Stimulated activated CD4-positive, alpha-beta T cell treated with anti-CD3 and anti-CD28 coated beads, Interleukin-15, amount 100 ng/mL, for 24 hours (primary cell): ENCODE measurements at places on chromosomes 6 and 20.
A peak's percentile ranks its signal among the peaks of the same experiment; 100 is the strongest.

- DNase-seq, result no peak
Measured at GRCh38 chr6:26205625-26206574, 118.7 kb downstream of the HFE start.

DNA sequence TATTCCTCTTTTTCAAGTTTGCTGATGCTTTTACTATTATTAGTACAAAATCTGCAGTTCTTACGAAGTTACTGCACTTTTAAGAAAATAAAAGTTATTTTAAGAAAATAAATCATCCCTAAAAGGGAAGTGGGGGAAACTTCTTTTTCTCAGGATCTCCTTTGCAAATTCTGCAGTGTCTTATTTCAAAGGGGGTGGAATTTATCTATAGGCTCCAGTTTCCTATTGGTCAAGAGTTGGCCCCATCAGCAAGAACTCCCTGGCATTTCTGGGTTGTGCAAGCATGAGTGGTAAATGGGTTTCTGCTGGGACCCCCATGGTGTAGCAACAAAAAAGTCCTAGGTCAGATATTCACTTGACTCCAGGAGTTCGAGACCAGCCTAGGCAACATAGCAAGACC is 136.3 kb upstream of the PRDM1 start:
- DNase-seq, result no peak

GRCh38 chr6:23213193-23213592 is 643.8 kb downstream of the HDGFL1 start:
- DNase-seq, result no peak

- no peak for DNase-seq
Measured at GRCh38 chr6:45569210-45569945, 191.6 kb upstream of the SUPT3H start.

DNA sequence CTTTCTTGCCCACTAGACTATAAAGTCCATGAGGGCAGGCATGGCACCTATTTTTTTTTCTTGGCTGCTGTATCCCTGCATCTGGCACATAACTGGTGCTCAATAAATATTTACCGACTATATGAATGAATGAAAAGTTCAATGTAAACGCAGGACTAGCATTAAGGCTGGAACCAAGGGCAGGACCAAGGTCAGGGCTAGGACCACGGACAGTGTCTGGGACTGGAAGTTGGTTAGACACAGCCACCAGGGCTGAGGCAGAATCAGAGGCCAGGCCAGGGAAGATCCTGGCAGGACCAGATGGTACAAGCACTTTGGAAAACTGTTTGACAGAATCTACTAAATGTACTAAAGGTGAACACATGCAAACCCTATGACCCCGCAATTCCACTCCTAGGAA is 3.7 kb downstream of the TNXB start:
- DNase-seq, result no peak

DNA sequence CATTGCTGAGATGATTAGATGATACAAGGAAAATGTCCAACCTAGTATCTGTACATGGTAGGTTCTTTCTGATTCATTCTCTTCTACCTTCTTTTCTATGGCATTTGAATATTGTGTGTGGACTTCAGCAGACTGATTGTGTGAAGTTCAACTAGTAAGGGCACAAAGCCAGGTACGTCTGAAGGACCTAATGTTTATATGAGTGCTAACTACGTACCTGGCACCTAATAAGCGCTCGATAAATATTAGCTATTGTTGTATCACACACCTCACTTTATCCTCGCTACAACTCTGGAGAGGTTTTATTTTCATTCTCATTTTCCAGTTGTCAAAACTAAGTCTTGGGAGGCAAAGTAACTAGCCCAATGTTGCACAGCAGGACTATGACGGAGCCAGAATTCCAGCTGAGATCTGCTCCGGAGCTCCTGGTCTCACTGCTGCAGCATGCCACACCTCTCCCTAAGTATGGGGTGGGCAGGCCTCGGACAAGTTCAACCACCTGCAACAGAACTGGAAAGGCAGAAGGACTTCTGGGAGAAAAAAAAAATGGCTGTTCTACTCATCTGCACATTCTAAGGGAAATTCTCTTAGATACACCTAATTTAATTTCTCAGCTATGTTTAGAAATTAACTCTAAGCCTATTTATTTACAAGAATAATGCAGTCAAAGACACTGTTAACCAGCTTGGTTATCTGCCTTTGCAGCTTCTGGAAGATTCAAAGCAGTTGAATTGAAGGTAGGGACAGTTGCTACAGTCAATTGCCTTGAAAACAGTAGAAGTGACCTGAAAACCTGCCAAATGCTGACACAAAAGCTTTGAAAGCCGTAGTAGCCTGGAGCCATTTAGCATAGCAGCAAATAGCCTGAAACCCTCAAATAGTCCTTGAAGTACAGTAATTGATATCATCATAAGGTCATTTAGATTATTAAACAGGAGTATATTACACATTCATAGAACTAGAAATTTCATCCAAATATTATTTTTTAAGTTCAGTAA is 165.0 kb downstream of the PDE7B start:
- no peak for DNase-seq

DNA sequence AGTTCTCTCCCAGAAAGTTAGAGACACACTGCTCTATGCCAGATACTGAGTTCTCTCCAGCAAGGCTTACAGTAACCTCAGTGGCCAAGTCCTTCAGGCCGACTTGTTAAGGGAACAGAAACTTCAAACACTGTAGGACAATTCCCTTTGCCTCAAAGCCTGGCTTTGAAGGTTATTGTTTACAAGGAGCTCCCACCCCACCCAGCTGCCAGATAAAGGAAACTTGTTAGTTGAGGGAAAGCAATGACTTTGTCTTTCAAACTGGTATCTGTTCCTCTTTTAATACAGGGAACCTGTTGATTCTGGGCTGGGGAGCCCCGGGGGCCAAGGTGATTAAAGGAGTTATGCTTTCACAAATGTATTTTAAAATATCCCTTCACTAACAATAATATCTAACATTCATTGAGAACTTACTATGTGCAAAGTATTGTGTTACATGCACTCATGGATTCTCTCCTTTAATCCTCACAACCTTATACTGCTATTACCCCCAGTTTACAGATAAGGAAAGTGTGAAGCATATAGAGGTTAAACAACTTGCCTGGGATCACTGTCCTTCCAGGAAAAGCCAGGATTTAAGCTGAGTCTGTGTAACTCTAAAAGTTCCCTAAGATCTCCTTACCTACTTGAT is 27.6 kb upstream of the CDKN1A start:
- no peak for DNase-seq

DNA sequence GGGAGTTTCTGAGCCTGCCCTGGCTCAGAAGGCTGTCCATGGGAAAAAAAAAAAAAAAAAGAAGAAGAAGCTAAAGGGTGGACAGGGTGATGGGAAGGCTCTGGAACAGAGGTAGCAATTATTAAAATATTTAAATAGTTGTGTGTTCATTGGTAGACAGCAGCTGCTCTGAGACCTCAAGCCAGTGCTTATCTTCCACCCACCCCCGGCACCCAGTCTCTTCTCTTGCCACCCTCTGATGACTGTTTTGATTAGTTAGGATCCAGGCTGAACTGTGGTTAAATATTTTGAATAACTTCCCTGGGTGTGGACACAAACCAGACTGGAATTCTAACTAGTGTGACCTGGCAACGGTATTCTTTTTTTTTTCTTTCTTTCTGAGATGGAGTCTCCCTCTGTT is 16.9 kb upstream of the SRSF3 start:
- no peak for DNase-seq

DNA sequence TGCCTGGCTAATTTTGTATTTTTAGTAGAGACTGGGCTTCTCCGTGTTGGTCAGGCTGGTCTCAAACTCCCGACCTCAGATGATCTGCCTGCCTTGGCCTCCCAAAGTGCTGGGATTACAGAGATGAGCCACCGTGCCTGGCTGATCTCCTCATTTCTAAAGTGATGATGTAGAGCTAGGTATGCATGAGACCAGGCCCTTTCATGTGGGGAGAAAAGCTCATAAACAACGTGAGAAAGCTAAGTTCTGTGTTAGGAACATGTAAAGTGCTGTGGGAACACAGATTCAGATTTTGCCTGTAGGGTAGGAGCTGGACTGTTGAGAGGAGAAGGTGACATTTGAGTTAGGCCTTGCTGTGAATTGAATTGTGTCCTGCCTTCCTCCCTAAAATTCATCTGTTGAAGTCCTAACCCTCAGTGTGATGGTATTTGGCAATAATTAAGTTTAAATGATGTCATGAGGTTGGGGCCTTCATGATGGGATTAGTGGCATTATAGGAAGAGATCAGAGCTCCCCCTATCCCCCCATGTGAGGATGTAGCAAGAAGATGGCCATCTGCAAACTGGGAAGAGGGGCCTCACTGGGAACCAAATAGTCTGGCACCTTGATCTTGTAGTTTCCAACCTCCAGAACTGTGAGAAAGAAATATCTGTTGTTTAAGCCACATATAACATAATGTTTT is 49.2 kb downstream of the SCAND1 start:
- no peak for DNase-seq

DNA sequence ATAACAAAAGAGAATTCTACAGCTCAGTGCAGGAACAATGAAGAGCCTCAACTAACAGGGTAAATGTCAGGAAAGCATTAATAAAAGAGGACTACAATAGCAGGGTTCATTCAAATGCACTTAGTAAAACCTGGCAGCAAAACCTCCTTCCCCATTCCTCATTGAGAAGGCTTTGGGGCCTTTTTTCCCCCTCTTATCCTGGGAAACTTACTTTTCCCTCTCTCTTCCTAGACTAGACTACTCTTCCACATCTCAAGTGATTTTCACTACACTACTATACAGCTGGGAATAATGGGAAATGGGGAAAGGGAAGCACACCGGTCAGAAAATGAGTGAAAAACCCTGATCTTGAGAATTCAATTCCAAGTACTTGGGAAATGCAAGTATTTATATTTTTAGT is 10.1 kb downstream of the ROMO1 start:
- DNase-seq, result no peak

GRCh38 chr20:32332614-32333013 is 25.5 kb upstream of the ASXL1 start:
- peak; percentile 37 for DNase-seq

DNA sequence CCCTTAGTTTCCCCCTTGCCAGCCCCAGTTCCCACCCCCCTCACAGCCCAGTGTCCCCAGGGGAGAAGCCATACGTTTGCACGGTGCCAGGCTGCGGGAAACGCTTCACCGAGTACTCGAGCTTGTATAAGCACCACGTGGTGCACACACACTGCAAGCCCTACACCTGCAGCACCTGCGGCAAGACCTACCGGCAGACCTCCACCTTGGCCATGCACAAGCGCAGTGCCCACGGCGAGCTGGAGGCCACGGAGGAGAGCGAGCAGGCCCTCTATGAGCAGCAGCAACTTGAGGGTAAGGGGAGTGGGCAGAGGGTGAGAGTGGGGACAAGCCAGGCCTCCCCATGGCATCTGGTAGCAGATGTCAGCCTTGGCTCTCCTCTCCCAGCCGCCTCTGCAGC is 5.1 kb upstream of the DEF6 start:
- no peak for DNase-seq

GRCh38 chr6:22852101-22852500 is 282.7 kb downstream of the HDGFL1 start:
- no peak for DNase-seq

- DNase-seq, result no peak
Measured at GRCh38 chr20:45087097-45087790, 13.7 kb downstream of the KCNS1 start.

GRCh38 chr6:167470836-167471547 is 146.1 kb downstream of the TTLL2 start:
- no peak for DNase-seq

DNA sequence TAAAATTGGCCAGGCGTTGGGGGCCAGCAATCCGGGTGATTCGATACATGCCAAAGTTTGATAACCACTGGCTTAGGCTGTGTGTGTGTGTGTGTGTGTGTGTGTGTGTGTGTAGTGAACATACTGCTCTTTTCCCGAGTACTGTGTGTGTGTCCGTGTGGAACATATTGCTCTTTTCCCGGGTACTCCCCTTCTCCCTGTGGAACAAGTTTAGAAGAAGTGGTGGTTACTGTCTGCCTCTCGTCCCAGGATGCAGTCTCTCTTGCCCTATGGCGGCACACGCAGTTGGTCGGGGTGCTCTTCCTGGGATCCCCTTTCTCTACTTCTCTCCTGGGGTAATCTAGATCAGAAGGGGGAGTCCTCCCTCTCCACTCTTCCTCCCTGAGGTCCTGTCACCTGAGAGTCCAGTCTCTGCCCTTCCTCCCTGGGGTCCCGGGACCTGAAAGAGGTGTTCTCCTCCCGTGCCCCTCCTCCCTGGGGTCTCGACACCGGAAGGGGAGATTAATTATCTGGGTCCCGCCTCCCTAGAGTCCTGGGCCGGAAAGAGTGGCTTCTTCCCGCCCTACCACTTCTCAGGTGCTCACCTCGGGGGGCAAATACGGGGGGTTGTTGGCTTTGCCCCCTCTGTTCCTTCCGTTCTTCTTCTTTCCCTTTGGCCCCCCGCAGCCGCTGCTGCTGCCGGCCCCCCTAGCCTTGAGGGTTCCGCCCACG is 516 bp downstream of the GTPBP2 start:
- DNase-seq, result peak; percentile 67

DNA sequence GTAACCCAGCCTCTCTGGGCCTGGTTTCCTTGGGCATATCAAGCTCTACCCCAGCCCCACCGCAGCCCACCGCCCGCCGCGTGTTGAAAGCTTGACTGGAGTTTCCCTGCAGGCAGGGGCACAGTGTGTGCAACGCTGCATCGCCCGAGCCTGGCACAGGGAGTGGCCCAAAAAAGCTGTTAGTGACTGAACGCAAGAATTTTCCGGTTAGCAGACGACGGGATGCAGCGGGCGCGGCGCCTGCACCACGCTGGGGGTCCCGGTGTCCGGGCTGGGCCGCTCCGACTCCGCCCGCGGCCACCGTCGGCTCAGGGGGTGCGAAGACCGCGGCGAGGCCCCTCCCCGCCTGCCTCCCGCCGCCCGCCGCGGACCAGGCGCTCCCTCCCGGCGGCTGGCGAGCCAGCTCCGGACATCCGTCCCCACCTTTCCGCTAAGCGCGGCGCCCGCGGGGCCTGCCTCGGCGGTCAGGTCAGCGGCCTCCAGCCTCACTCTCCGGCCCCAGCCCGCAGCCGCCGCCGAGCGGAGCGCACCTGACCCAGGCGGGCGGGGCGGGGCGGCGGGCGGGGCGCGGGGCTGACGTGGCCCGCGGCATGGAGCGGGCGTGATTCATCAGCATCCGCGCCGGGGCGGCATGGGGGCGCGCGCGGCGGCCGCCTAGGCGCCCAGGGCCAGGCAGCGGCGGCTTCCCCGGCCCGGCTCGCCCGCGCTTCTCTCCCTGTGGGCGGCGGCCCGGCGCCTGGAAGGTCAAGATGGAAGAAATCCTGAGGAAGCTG is at the start of gene ARFGEF3:
TSS of gene ARFGEF3 (plus strand) at position 602 of the 773 bp plus-strand sequence. CDS start at position 750, 148 bp downstream.
- peak; percentile 78 for DNase-seq

DNA sequence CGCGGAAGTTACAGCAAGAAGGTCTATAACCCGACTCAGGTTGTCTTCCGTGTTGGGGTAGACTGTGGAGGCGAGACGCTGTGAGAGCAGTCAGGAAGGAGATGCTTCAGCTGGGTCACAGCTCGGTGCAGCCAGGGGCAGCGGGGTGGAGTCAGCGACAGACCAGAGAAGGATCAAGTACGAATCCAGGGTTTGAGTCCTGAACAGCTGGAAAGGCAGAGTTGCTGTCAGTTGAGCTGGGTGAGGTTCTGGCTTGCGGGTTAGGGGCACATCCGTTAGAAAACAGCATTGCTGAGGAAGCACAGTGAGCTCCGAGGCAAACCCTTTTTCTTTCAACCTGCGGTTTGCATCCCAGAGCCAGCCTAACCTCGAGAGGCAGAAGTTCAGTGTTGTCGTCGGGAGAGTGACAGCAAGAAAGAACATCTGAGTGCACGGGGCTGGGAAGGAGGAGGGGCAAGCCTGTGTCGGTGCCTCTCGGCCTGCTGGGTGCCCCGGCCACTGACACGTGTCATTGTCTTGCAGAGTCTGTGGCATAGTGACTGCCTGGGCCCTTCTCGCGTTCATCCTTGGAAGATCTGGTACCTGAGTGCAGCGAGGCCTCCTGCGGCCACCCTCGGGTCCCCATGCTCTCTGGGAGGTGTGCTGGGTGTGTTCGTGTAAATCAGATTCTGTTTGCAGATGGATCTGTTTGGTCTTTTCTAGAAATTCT is 20.0 kb downstream of the PNLDC1 start:
- peak; percentile 53 for DNase-seq
